HS-27A (cell line): ENCODE measurements at places on chromosomes 16 and 17.

DNA sequence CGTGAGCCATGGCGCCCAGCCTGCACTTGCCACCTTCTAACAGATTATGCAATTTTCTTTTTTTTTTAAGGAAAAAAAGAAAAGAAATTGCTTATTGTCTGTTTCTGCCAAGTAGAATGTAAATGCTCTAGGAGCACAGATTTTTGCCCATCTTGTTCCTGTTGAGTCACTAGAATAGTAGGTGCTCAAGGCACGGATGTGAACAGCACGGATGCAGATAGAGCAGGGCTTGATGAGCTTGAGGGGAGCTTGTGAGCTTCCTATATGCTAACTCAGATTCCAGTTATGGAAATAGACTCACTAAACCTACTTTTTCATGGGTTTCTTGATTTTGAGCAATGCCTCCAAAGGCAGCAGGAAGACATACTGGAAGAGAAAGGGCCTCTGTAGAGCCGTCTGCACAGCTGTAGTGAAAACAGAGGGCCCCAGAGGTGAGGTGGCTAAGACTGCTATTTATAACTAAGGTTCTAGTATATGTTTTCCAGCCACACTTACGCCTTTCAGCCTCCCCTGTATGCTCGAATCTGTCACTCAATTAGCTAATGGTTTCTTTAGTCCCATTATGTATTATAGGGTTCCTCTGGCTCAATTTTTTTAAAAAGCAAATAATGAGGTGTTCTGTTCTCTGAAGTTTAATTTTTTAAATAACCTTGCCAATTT is 72.8 kb downstream of the WWP2 start:
- DNase-seq, result no peak

DNA sequence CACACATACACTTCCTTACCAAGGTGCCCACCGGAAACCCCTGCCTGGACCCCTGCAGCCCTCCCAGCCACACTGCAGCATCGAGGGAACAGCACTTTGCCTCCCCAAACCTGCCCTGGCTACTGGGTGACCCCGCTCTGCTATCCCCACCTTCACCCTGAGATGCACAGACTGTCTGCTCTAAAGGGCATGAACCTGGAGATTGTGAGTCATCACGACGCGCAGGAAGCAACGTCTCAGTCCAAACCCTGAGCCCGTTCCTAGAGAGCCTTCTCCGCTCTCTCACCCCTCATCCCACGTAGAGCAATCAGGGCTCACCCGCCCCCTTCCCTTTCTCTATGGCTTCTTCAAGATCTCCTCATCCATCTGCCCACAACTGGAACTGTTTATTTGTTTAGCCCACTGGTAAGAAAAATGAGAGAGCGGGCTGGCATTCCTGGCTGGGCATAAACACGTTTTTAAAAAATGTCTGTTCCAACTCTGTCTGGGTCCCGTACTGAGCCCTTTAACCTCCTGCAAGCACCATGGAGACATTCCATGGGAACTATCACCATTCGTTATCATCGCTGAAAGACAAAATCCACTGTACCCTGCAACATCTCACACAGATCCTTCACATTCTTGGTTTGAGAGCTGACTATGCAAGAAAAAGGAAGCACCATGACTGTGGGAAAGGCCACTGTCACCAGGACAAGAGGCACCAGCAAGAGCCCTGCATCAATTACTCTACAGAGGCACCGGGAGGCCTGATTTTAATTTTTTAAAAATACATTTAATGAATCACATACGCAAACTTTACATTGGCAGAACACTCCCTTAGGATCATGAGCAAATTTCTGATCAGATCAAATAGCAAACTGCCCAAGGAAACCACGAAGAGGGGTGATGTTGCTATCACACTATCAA is 28.2 kb downstream of the ZFHX3 start:
- DNase-seq, result peak; percentile 34

- DNase-seq, result no peak
Measured at GRCh38 chr16:51877686-51878085, 669.3 kb downstream of the TOX3 start.

DNA sequence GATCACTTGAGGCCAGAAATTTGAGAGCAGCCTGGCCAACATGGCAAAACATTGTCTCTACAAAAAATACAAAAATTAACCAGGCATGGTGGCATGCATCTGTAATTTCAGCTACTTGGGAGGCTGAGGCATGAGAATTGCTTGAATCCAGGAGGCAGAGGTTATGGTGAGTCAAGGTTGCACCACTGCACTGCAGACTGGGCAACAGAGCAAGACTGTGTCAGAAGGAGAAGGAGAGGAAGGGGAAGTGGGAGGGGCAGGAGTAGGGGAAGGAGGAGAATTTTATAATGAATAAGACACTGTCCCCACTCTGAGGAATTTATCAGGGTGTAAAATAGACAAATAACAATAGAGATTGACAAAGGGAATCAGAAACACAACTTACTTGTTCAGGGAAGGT is 440.6 kb upstream of the DYNLRB2 start:
- DNase-seq, result no peak

DNA sequence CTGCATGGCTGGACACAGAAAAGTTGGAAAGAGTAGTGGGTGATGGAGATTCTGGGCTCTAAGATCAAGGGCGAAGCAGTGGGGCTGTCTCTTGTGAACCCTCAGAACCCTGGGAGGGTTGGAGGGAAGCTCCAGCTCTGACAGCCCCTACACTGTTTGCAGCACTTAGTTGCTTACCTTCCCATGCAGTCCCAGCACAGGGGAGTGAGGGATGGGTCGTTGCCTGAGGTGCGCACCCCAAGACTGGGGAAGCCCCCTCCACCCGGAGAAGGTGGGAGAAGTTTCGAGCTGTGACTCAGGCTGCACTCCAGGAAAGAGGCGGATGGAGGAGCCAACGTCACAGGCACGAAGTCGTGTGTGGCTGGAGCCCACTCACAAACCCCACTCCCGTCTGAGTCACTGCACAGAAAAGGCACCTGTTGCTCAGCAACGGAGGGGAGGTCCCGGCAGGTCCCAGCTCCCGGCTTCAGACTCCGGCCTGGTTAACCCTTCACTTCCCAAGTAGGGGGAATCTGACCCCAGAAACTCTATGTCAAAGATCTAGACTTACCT is 60.1 kb downstream of the AIPL1 start:
- DNase-seq, result no peak

- DNase-seq, result no peak
Measured at GRCh38 chr17:76408037-76408849, 23.8 kb downstream of the SPHK1 start.

DNA sequence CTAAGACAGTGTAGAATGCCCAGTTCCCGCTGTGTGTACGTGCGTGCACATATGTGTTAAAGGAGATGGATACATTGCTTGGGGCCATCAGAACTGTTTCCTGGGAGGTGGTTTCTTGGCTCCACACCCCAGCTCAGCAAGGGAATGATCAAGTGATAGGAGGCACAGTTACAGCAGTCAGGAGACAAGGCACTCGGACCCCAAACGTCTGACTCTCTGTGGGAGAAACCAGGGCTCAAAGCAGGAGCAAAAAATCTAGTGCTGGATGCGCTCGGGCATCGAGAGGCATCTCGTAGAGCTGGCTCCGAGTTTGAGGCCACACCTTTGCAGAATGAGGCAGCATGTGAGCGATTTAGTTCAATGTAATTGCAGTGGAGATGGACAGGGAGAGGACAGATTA is 71.9 kb downstream of the RBBP6 start:
- DNase-seq, result no peak

- no peak for DNase-seq
Measured at GRCh38 chr16:27526180-27526579, 23.5 kb downstream of the GTF3C1 start.

DNA sequence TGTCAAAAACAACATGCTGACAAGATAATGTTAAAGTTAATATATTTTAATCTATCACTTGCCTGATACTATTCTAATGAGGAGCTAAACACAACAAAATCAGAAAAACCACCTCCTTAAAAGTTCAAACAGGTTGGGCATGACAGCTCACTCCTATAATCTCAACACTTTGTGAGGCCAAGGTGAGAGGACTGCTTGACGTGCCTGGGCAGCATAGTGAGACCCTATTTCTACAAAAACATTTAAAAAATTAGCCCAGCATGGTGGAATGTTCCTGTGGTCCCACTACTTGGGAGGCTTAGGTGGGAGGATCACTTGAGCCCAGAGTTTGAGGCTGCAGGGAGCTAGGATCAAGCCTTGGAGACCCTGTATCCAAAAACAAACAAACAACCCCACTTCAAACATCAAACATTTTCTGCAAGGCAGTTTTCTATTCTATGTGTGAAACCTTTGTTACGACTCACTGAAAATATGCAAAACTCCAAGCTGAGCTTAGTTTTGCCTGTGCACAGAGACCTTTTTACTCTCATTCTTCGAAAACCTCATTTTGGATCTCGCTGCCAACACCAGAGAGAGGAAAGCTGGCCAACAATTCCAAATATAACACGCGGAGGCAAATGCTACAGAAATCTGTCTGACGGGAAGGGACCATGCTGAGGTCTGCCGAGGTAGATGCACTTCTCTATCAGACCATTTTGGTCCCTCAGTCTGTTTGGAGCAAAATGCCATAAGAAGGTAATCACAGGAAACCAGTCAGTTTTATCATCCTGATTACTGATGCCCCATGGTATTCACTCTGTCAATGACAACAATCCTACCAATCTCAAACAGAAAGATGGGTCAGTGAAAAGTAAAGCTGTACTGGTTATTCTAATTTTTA is 6.2 kb downstream of the PHF12 start:
- no peak for DNase-seq

GRCh38 chr17:3803308-3803640 is 2.3 kb upstream of the ITGAE start:
- DNase-seq, result no peak

DNA sequence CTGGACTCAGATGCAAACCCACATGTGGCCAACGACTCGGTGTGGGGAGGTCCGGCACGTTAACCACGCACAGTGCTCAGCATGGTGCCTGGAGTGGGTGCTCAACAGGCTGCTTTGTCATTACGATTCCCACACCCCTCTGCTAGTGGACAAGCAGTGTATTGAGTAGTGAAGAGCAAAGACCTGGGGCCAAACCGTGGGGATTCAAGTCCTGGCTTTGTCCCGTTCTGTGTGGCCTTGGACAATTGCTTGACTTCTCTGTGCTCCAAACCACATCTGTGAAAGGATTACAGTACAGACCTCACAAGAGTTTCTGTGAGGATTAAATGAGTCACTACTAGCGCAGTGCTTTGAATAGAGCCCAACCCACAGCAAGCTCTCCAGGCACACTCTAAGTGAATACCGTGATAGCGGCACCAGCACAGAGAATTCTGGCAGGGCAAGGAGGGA is 33.8 kb downstream of the TRPV2 start:
- DNase-seq, result no peak

- no peak for DNase-seq
Measured at GRCh38 chr17:71334048-71334751, 786.6 kb upstream of the SOX9 start.

GRCh38 chr16:5647051-5647450 is 549.5 kb upstream of the EEF2KMT start:
- no peak for DNase-seq

DNA sequence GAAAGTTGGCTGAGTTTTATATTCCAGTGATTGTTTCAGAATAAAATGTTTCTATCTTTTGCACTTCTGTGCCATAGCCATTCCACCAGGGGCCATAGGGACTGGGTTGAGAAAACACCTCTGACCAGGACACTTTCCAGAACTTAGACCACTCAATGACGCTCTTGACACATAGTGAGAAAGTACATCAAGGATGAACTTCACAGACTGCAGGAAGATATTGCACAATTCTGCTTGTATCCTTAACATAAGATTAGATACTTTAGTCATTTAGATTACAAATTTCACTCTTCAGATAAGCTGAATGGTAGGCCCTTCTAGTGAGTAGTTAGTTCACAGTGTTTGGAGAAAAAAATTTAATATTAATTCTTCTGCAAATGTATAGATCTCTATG is 13.0 kb upstream of the MPHOSPH6 start:
- no peak for DNase-seq

GRCh38 chr17:333626-334396 is 18.8 kb downstream of the RPH3AL start:
- DNase-seq, result no peak

DNA sequence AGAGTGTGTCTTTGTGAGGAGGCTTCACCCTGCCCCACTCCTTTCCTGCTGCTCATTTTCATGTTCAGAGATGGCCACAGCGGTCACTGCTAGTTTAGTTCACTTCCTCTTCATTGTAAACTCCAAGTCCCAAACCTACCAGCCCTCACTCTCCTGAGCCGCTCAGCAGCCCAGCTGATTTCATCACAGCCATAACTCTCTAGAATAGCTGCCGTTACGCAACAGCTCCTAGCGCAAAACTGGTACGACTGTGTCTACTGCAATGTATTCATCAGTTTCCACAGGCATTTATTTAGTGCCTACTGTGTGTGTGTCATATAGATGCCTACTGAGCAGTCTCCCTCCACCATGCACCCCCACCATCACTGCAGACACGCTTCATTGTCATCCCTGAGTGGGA is 233.5 kb upstream of the RPL38 start:
- no peak for DNase-seq

DNA sequence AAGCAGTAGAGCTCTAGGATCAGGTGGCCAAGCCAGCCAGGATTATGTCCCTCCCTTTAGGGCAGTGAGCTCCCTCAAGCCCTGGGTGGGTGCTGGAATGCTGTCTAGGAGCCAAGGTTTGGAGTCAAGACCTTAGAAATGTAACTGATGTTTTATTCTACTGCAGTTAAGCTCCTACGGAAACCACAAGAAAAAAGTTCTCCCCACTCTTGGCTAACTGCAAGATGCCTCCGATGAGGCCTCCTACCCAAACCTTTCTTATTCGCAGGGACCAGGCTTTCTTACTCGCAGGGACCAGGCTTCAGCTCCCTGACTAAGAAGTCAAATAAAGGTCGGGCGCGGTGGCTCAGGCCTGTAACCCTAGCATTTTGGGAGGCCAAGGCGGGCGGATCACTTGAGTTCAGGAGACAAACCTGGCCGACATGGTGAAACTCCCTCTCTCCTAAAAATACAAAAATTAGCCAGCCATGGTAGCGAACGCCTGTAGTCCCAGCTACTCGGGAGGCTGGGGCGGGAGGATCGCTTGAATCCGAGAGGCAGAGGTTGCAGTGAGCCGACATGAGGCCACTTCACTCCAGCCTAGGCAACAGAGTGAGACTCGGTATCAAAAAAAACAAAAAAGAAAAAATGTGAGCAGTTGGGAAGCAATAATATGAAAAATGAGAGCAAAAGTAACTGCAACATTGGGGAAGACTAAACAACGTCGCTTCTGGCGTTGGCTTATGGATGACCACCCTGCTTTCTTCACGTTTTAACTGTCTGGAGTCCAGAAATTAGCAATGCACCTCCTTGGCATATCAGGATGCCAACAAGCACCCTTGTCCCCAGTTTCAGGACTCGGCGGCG is 31.7 kb upstream of the ARL4D start:
- DNase-seq, result no peak

GRCh38 chr16:66264311-66265047 is 102.0 kb upstream of the CDH5 start:
- no peak for DNase-seq

DNA sequence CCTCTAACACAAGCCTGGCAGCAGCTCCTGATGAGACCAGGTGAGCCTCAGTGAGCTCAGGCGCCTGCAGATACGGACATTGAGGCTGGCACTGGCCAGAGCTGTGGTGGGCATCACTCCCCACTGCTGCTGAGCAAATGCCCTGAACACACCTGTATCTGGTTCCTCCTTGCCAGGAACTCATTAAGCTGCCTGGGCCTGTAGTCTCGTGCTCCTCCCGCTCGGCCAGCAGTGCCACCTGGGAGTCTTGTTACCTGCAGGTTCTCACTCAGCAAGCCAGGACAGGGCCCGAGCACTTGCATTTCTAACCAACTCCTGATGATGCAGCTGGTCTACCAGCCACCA is 13.3 kb downstream of the EIF4A3 start:
- no peak for DNase-seq
